Midbrain (tissue), 1 donor: ENCODE measurements at places on chromosomes 12 and 14.

- peak; percentile 81 for DNase-seq
Measured at GRCh38 chr12:77324763-77325468, 259.5 kb upstream of the E2F7 start.

DNA sequence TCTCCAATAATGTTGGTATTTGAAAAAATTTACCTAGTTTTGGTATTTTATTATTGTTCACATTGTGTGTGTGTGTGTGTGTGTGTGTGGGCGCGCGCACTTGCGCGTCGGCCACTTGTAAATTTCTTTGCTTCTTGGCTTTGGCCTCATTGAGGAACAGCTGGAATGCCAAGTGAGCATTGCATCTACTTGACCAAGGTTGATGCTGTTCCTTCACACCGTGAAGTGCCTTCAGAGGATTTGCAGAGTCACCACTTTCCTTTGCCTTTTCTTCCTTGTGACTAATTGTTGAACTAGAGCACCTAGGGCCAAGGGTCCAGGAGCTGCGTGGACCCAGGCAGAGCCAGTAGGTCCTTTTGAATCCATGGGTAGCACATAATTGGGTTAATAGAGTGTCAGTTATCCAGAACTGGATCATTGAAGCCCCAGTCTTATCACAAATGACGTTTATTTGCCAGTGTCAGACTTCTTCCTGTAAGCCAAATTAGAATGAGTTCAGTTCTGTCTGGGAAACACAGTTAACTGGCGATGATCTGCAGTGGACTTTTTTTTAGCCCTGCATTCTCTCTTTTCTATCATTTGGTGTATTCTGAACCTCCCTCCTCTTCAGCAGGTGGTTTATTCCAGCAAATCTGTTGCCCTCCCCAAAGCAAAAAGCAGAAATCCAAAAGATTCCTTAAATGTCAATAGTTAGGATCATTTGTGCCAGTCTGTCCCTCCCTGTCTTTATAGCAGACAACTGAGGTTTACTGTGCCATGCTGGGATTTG, 2.6 kb downstream of the PPP2R5C start:
- no peak for DNase-seq

- DNase-seq = no peak
Measured at GRCh38 chr14:97644365-97644764, 847.2 kb downstream of the VRK1 start.

GRCh38 chr12:31931796-31932715, 27.2 kb upstream of the RESF1 start:
- no peak for DNase-seq

DNA sequence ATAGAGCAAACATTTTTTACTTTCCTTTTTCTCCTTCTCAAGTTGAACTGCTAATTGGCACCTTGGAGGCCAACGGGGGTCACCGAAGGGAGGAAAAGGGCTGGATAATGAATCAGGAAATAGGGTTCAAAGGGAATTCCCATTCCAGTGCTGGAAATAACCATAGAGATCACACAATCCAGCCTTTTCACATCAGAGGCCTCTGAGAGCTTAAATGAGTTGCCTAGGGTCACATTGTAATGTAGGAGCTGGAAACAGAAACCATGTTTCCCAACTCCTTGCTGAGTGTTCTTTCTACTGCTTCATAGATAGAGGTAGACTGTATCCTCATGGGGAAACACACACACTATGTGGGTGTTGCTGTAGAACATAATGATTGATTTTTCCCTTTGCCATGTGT, 60.6 kb upstream of the DDHD1 start:
- no peak for DNase-seq

- DNase-seq = peak; percentile 78
Measured at GRCh38 chr12:125185740-125186470, 120.7 kb downstream of the AACS start.

- no peak for DNase-seq
Measured at GRCh38 chr12:124722878-124723277, 140.8 kb downstream of the SCARB1 start.

- peak; percentile 88 for DNase-seq
Measured at GRCh38 chr12:1644534-1645438, 15.8 kb downstream of the WNT5B start.

DNA sequence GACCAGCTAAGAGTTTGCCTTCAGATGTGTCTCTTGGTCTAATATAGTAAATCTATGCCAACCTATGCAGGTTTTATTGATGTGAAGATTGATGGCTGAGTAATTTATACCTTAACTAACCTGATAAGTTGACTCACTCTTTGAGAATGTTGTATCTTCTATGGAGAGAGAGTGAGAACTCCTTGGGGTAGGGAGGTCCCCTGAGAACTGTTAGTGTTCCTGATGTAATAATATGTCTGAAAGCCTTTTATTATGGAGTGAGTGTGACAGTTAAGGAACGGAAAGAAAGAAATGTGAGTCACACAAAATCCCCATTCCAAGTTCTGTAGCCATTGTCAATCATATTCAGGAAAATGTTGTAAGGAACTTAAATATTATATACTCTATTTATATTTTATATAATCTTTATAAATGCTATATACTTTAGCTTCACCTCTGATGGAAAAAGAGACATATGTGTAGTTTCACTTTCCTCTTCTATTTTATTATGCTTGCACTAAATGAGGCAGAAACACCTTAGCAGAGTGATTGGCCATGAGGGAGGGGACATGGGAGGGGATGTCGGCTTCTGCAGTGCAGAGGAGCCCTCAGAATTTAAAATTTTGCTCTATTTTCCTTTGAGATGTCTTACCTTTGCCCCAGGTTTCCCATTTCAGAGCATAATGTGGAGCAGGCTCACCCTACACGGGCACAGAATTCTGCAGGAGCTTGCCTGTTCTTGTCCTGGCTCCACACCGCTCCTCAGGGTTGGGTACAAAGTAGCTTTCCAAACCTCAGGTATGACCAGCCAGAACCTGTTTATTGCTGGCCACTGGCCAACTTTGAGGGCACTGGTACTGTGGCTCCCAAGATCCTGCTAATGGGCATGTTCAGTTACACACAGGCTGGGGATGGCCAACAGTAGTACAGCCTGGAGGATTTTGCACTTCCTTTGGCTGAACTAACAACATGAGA, 57.7 kb downstream of the ARF6 start:
- DNase-seq = no peak

DNA sequence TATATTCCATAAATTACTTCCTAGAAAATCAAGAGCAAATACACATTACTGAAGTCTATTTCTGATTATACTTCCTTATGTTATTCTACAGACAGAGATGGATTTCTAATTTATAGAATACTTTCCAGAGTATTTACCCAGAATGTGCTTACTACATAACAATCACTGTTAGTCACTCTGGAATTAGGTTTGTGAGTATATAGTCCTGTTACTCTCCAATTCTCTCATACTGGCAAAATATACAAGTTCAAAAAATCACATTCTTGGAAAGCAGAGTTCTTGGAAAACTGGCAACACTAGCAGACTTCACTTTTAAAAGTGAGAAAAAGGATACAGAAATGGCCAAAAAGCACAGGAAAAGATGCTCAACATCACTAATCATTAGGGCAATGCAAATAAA, 7.3 kb downstream of the PPP2R5E start:
- DNase-seq = no peak

- no peak for DNase-seq
Measured at GRCh38 chr14:36518586-36519430, 1.2 kb downstream of the NKX2-1 start.
